ENCODE measurements at places on chromosomes 1 and 21.

GRCh38 chr1:117089996-117090395, 29.9 kb downstream of the TTF2 start:
- H3K27me3 ChIP-seq: no peaks in the 10 kb centered on the region
- 0 out of 2 replicates have a peak, but pooled peaks cover 2% of the 10 kb centered on the region for H3K36me3 ChIP-seq
- DNase-seq: no peak

DNA sequence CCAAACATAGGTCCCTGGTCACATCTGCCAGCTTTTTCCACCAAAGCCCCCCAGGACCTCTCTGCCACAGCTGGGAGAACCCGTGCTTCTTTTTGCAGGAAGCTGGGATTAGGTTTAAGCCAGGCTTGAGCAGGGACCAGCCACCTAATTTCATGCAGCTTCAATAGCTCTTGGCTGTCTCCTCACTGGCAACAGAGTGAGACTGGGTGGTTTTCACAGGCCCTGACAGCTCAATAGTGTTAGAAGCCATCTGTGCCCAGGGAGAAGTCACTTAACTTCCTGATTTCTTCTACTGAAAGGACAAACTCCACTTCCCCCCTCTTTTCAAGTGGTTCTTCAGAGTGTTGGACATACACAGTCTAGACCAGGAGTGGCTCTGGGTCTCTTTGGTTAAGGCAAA, 20.4 kb upstream of the SRSF4 start:
- H3K36me3 ChIP-seq: peaks cover 14% of the 10 kb centered on the region
- DNase-seq: no peak
- peaks cover 22% of the 10 kb centered on the region for H3K4me1 ChIP-seq
- H3K4me3 ChIP-seq: no peak overlapping the region

- no peak for DNase-seq
- H3K36me3 ChIP-seq: no peaks in the 10 kb centered on the region
- H3K27ac ChIP-seq: no peak overlapping the region
These were observed 33.2 kb upstream of the RUNX3 start for GRCh38 chr1:24963099-24963872.

GRCh38 chr1:2984399-2985061, 36.7 kb upstream of the ACTRT2 start:
- no peaks in the 10 kb centered on the region for H3K27me3 ChIP-seq
- H3K4me1 ChIP-seq: no peaks in the 10 kb centered on the region
- H3K36me3 ChIP-seq: no peaks in the 10 kb centered on the region
- no peak for DNase-seq

DNA sequence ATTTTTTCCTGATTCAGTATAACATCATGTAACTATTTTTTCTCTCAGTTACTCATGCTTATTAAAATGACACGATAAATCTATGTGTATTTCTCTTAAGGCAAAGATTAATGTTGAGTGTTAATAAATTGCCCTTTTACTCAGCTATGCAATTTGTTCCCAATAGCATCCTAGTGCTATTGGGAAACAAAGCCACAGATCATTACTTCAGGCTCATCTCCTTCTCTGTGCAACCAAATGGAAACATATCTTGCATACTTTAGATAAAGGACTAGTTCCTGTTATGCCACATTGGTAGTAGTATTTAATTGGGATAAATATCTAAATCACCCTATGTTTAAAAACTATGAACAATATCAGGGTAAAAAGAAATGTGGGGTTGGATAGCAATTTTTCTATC, 106.2 kb downstream of the PLPPR4 start:
- peaks cover 1% of the 10 kb centered on the region for H3K27me3 ChIP-seq
- no peaks in the 10 kb centered on the region for H3K36me3 ChIP-seq
- H3K4me3 ChIP-seq: no peak overlapping the region
- no peak overlapping the region for H3K27ac ChIP-seq
- no peak for DNase-seq
- no peaks in the 10 kb centered on the region for H3K4me1 ChIP-seq

Data from IMR-90 (cell line).